NCI-H1105 (cell line): ENCODE measurements at places on chromosomes 2 and 18.

DNA sequence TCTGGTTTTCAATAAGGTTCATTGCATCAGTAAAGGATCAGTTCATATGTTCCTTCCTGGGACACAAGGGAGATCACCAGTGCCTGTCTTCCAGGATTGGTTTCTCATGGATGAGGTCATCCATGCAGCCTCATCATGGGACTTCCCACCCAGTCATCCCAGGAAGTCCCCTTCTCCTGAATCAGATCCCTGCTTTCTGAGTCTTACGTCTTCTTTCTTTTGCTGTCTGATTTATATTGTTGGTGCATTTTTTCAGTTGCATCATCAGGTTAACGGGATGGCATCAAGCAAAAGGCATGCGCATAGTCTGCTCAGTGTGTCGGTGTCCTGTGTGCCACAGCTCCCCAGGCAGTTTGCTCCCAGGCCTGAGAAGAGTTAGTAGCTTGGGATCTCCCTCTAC is 105.9 kb downstream of the SOX11 start:
- no peak for DNase-seq

GRCh38 chr2:152062125-152063091 is 36.4 kb downstream of the CACNB4 start:
- DNase-seq: no peak

DNA sequence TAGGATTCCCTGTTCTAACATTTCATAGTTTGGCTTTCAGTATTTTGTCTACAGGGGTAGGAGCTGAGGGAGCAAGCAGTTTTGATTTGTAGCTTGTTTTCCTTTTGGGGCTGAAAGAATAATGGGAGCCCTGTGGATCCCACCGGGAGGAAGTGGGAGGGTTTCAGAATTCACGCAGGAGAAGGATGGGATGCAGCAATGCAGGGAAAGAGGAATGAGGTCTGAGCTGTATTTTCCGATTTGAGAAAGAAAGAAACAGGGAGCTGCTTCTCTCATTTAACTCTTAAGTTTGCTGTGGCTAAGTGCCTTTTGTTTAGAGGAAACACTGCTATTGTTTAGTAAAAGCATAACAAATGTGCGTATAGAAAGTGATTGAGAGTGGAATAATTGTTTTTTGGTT is 141.0 kb downstream of the ADCYAP1 start:
- DNase-seq: no peak

- DNase-seq: no peak
Observed at GRCh38 chr2:228839421-228839876, 431.6 kb downstream of the PID1 start.
